NCI-H2171 treated with DMSO at 0.1 percent for 48 hours (cell line): ENCODE measurements at places on chromosomes 7 and 10.
A peak's percentile ranks its signal among the peaks of the same experiment; 100 is the strongest.

DNA sequence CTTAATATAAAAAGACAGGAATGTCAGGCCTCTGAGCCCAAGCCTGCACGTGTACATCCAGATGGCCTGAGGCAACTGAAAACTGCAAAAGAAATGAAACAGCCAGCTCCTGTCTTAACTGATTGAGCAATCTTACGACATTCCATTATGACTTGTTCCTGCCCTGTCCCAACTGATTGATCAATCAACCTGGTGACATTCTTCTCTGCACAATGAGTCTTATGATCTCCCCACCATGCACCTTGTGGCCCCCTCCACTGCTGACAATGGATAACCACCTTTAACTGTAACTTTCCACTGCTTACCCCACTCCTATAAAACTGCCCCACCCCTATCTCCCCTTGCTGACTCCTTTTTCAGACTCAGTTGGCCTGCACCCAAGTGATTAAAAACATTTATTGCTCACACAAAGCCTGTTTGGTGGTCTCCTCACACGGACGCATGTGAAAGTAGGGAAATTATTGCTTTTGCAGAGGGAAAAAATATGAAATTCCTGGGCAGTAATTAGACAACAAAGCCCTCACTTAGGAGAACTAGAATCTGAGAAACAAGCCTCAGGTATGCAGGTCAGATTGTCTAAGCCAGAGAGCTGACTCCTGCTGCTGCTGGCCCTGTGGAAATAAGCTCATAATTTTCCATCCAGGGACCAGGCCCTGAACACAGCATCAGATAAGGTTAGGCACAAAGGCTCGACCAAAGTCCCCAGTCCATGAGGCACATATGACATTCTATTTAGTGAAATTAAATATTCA lies 5.3 kb downstream of the CYP3A7 start:
- DNase-seq, result no peak

DNA sequence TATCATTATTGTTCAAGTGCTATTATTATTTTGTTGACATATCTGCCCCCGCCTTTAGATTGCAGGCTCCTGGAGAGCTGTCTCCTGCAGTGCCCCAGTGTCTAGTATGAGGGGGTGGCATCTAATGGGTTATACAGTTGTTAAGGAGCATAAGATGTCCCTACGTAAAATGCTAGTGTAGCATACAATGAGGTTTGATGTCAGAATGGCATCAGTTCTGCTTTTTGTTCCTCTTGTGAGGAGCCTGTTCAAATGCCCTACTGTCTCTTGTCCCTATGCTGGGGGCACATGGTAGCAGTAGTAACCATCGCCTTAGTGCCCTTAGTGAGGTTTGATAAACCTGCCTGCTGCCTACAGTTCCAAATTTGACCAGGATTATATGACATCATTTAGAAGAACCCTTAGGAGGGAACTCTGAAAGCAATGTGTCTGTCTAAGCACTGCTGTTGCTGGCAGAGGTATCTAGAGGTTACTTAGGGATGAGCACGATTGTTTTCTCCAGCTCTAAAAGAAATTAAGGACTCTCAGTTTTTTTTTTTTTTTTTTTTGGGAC lies 9.7 kb downstream of the CREM start:
- no peak for DNase-seq

DNA sequence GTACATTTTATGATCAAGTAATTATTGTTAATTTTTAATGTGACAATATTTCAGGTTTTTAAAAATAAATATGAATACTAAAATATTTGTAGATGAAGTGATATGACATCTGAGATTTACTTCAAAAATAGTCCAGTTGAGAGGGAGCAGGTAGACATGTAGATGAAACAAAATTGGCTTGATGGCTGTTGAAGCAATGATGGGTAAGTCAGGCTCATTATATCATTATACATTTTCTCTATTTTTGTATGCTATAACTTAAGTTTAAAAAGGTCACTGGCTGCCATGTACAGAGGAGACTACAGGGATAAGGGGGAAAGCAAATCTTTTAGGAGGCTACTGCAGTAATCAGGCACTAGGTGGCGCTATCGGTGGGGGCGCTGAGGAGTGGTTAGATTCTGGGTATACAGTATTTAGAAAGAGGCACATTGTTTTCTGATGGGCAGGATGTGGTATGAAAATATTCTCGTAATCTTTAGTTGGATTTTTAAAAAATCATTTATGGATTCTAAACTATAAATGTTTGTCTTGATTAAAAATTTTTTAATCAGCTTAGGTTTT lies 189.8 kb upstream of the IMMP2L start:
- DNase-seq, result peak; percentile 61

DNA sequence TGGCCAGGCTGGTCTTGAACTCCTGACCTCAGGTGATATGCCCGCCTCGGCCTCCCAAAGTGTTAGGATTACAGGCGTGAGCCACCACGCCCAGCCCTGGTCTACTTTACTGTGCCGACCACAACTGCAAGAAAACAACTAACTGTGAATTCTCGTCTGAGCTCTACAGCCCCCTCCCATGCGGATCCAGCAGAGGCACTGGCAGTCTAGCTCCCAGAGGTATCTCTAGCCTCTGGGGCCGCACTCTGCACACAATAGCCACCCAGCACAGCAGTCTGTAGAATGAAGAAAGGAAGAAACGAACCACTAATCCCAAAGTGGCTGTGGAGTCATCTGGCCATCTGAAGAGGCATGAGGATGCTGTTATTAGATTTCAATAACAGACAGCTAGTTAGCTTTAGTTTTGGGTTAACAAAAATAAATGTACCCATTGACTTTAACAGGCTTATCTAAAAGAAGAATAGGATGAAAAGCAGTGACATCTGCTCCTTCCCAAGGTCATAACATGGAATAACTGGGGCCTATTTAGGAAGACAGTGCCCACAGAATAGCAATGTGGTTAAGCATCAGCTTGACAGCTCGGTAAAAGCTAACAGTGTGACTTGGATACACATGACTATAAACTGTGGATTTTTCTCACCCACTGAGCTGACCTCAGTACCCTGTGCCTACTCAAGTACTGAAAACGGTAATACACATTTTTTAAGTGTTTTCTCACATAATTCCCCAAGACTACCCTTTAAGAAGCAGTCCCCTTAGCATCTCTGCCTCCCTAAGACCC lies 131.9 kb downstream of the TNS3 start:
- DNase-seq, result no peak

DNA sequence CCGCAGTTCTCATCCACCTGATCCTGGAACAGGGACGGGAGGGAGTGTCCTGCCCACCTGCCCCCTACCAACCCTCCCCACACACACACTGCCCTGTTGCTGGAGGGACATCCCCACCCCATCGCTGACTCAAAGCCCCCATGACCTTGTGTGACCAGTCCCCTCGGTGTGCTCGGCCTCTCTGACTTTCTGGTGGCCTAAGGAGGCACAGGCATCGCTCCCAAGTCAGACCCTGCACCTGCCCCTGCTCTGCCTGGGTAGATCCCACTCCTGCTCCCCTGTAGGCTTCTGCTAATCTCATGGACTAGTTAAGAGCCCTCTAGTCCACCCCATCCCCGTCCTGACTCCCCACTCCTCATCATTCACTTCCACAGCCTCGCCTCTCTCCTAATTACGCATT lies 58.8 kb upstream of the DOCK1 start:
- DNase-seq, result no peak

DNA sequence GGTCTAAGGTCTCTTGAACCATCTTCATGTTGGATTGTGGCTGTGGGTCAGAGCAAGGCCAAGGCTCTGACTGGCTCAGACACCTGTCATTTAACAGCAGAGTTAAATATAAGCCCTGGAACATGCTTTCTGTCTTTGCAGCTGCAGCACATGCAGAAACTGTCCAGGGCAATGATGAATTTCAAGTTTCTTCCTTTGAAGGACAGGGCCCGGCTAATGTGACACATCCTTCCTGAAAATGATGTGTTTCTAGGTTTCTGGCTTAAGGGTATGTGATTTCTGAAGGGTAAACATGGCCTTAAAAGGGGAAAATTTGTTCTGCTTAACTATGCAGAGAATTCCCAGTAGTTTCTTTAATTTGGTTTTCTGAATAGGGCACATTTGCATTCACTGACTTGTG lies 34.0 kb upstream of the SLC35B4 start:
- DNase-seq, result no peak

DNA sequence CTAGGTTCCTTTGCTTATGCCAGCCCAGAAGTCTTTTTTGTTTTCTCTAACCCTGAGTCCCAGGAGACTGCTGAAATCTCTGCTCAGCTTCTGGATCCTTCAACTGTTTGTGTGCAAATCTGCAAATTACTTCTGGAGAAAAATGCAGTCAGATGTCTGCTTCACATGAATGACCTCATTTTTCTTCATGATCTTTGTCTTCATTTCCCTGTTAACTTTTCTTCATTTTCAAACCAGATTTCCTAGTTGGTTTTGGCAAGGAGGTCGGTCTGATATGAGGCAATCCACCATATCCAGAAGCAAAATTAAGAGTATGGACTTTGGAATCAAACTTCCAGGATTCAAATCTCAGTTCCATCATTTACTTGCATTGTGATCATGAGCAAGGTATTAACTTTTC lies 66.8 kb downstream of the ZNF503 start:
- no peak for DNase-seq

DNA sequence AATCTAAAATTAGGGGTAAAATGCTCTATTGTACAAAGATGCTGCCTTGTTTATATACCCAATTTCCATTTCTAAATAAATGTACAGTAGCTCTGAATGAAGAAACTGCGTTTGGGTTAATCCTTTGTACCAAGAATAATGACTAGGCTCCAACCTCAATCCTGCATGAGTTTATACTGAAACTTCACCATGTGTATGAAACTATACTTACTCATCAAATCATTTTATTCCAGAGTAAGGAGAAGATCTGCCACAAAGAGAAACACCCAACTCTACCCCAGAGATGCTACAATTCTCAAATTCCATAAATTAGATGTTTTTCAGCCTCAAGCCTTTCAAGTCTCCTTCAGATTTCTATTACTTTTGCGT lies 53.8 kb upstream of the AKR1E2 start:
- no peak for DNase-seq

DNA sequence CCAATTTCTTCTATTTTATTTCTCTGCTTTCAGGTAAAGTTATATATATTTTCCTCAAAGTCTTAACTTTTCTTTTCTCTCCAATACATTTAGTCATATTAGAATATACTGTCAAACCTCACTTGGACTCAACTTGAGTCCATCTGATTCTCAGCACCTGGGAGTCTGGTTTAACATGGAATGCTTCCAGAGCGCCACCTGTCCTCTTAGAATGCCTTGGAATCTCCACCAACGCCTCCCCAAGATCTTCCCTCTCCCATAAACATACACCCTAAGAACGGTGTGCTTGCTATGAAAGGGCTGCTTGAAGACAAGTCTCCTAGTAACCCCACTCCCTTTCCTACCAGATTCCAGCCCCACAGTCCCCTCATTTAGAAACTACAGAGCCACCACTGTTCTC lies 229.1 kb upstream of the MKLN1 start:
- no peak for DNase-seq

DNA sequence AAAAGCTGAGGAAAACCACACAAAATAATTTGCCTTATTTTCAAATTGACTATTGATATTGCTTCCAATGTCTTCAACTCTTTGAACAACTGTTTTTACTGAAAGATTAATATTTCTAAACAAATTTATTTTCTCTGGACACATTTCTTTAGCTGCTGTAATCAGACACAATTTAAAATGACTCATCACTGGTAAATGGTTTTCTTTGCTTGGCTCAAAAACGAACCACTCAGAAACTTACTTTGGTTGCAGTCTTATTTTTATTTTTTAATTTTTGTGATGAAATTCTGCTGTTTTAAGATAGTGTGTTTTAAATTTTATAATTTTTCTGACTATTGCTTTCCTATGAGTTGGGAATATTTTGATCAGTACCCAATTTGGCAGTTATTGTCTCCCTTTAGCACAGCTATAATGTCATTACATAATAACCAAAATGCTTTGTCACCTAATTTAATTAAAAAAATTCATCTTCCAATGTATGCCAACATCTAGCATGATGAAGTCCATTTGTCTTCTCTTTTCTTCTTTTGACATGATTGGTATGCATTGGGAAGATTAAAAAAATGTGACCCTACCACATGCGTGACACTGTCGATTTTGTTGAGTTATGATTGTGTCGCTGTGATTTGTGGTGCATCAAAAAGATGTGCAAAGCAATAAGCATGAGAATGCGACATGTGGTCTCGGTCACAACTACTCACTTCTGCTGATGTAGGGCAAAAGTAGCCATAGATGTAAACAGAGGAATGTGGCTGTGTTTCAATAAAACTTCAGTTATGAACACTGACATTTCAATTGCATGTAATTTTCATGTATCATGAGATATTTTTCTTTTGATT lies 222.3 kb downstream of the SUGCT start:
- no peak for DNase-seq

DNA sequence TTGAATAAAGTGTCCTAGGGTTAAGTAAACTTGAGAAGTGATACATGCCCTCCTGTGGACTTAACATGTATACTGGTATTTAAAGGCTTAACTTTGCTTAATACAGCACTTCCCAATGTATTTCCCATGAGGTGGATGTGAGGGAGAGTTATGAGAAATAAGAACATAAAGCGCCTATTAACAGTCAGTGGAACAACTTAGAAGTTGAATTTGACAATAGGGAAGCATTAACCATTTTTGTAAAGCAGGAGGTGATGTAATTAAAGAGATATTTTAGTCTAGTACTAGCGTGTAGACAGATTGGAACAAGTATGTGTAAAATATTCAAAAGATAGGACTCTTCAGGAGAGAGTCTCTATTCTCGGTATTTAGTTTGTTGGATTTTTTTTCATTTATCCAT lies 322.4 kb downstream of the GPR158 start:
- DNase-seq, result no peak

GRCh38 chr7:132001146-132001545 lies 444.7 kb upstream of the PODXL start:
- DNase-seq, result no peak

- DNase-seq, result no peak
Observed at GRCh38 chr10:110887560-110887959, 15.8 kb downstream of the PDCD4 start.

DNA sequence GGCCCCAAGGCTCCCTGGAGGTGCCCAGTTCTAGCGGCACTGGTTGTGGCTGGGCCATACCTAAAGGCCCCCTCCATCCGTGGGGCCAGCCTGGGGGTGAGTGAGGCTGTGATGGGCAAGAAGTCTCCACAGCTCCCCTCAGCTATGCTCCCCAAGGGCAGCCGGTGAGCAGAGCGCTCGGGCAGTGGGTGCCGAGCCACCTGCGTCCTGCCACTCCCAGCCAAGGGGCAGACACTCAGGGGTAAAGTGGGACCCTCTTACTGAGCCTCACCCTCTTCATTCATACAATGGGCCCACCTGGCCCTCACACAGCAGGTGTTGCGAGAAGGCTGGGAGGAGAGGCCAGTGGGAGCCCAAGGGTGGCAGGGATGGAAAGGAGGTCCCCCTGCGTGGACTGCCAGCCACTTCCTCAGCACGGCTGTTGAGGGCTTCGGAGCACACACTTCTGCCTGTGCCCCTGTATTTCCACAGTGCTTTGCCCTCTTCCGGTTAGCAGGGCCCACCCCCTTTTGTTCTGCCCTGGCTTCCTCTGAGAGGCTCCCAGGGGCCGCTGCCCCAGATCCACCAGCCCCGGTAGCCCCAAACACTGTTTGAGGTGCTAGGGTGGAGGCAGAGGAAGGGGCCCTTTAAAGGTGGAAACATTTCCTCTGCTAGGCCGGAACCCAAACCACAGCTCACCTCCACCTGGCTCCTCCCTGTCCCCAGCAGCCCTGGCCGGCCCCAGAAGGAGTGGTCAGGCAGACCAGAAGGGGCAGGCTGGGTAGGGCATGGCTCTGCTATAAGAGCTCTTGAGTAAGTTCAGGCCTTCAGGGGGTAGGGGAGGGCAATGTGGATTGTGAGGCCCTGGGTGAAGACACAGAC lies 16.4 kb upstream of the C10orf105 start:
- no peak for DNase-seq

GRCh38 chr10:93386631-93387369 lies 95.3 kb downstream of the MYOF start:
- no peak for DNase-seq

- DNase-seq, result no peak
Observed at GRCh38 chr7:80249619-80250295, 115.1 kb downstream of the GNAI1 start.
